ENCODE measurements at places on chromosomes 5 and 9.

GRCh38 chr5:145471026-145471425, 364.1 kb downstream of the PRELID2 start:
- DNase-seq = no peak

DNA sequence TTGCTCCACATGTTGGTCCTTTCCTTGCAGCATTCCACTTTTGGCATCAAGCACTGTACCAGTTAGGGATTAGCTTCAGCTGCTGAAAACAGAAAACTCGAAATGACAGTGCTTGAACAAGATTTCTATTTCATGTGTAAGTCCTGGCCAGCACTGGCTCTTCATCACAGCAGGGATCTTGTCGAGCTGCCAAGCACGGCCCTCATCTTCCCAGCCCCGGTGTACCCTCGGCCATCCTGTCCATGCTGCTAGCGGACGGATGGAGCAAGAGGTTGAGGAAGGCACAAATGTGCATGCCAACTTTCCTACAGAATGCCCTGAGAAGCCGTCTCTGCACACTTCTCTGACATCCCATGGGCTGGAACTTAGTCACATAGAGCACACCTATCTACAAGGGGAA, 130.6 kb downstream of the TENT4A start:
- DNase-seq = no peak

- DNase-seq = no peak
Measured at GRCh38 chr9:112887381-112887780, 3.3 kb downstream of the SLC46A2 start.

DNA sequence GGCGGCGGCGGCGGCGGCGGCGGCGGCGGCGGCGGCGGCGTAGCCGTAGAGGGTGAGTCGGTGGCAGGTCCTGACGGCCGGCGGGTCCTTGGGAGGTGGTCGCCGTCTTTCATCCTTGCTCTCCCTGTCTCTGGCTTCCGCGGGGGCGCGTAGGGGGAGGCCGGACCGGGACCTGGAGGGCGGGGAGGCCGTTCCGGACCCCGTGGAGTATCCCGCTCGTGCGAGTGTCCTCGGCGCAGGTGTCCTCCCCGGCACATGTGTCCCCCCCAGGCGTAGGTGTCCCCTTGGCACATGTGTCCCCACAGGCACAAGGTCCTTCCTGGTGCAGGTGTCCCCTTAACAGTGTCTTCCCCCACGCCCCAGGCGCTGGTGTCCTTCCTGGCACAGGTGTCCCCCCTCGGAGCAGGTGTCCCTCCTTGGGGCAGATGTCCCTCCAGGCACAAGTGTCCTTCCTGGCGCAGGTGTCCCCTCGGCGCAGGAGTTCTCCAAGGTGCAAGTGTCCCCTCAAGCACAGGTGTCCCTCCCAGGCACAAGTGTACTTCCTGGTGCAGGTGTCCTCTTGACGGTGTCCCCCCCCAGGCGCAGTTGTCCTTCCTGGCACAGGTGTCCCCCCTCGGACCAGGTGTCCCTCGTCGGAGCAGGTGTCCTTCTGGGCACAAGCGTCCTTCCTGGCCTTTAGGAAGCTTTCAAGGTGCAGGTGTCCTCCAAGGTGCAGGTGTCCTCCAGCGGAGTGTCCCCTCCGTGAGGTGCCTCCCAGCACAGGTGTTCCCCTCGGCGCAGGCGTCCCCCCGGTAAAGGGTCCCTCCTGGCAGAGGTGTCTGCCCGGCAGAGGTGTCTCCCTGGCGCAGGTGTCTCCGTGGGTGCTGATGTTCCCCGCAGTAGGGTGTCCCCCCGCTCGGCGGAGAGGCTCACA, 519 bp downstream of the EXOC3 start:
- DNase-seq = no peak

DNA sequence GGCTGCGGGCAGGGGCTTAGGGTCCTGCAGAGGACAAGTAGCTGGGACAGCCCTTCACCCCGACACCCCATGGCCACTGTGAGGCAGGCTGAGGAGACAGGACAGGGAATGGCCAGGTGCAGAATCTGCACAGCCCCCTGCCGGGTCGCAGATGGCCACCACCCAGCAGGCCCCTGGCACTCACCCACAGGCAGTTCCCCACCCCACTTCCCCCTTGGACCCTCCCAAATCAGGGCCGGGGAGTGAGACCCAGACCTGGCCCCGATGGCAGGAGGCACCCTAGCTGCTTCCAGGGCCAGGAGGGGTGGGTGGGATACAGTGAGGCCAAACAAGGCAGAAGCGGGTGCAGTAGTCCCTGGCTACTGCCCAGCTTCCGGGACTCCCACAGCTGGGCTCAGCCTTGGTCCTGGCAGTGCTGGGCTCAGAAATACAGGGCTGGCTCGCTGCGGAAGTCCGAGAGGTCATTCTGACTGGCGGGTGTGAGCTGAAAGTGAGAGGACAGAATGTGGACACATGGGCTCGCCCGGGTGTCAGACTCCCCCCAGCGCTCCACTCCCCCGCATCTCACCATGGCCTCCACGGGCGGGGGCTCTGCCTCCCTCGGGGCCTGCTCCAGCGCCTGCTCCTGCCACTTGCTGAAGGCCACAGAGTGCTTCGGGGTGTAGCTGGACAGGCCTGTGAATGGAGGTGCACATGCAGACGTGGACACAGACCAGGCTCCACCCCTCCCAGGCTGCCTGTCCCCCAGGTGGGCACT, 3.4 kb downstream of the SSNA1 start:
- no peak for DNase-seq

DNA sequence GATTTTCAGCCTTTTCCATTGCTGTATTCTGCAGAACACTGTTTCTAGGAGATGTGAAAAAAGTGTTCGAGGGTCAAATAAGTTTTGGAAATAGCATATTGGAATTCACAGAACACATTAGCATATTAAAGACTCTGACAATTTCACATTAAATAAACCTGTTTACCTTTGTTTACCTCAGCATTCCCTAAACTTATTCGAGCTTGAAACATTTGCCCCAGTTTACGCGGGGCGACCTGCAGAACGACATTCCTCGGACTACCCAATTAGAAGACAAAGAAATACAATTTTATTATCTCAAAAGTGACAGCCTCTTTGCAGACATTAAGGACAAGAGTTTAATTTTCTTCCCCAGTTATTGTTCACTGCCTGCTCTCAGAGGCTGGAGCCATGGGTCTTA, 110.3 kb upstream of the NFIB start:
- DNase-seq = no peak

- no peak for DNase-seq
Measured at GRCh38 chr9:93620881-93621820, 44.8 kb downstream of the PHF2 start.

- no peak for DNase-seq
Measured at GRCh38 chr5:71714911-71715310, 4.2 kb upstream of the CARTPT start.

- DNase-seq = peak; percentile 35
Measured at GRCh38 chr9:127862075-127863011, 7.9 kb upstream of the ENG start.

DNA sequence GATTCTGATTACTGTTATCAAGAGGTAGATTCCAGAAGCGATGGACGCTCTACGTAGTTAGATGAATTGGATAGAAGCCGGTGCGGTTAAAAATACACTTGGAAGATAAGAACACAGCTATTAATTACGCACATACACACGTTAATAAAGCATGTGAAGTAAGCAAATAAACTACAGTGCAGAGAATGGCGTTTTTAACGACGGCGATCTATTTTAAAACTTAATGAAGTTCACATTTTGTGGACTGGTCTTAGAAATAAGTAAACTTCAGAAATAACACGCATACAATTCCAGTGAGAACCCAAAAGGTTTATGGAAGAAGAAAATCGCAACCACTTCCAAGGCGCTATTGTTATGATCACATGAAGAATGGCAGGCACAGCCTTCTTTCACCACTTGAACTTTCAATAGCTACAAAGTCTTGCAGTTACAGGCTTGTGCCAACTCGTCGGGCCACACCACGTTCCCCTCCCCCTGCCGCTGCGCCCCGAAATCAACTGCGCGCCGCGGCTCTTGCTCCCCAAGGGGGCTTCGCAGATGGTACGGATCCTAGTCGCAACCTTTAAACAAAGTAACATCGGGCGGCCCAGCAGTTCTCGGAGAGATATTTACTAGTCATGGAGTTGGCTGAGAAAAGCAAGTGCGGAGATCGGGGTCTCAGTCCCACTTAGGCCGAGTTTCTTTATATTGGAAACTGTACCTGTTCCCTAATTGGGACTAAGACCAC, 866 bp upstream of the SEMA6A start:
- DNase-seq = no peak

DNA sequence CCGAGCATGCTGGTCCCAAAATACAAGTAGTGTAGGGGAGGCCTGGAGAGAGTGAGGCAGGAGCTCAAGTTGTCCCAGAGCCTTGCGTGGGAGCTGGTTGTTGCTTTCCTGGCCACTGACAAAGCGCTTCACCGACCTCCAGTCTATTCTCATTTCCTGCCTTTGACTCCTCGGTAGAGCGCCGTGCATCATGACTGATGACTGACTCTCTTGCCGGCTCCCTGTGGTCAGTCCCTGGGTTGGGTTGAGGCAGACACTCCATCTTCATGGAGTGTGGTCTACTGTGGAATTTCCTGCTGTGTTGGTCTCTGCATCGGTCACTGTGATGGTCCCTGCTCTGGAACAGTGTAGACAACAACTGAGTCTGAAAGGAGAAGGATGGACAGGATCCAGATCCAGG, 175.1 kb upstream of the S1PR3 start:
- DNase-seq = no peak

DNA sequence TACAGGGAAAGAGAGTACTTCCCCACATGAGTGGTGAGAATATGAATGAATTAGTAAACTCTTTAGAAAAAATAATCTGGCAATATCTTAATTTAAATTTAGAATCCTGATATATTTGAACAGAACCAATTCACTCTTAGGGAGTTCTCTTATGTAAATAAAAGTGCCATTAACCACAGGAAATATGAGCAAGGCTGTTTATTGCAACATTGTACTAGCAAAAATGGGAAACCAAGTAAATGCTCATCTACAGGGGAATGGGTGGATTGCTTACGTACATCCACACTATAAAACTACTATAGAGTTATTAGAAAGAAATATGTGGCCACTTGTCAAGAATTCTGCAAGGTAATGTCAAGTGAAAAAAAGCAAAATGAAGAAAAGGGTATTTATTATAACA, 274.5 kb downstream of the TLE1 start:
- no peak for DNase-seq

GRCh38 chr9:112194969-112195431, 19.9 kb upstream of the SUSD1 start:
- no peak for DNase-seq

GRCh38 chr5:91139572-91140200, 243.4 kb downstream of the ARRDC3 start:
- no peak for DNase-seq

DNA sequence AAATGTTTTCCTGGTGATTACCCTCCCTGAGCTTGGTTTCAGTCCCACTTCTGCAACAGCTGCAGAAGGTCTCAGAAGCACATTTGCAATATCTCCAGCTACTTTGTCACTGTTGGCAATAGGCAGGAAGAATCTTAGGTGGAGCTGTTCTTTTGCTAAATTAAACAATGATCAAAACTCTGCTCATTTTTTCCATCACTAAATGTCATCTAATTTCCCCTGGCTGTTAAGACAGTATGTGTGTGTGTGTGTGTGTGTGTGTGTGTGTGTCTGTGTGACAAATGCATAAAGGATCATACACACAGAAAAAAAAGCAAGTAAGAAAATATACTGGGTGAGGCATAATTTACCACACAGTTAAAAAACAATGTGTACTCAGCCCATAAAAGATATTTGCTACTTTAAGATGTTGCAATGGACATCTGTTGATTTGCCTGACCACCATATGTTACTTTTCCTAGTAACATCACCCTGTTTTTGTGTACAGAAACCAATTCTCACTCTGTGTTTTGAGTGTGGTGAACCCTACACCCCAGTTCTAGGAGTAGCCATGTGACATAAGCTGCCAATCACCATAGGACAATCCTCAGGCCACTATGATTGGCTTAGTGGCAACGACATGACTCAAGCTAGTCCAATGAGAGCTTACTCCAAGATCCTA, 572.6 kb upstream of the CLINT1 start:
- no peak for DNase-seq

DNA sequence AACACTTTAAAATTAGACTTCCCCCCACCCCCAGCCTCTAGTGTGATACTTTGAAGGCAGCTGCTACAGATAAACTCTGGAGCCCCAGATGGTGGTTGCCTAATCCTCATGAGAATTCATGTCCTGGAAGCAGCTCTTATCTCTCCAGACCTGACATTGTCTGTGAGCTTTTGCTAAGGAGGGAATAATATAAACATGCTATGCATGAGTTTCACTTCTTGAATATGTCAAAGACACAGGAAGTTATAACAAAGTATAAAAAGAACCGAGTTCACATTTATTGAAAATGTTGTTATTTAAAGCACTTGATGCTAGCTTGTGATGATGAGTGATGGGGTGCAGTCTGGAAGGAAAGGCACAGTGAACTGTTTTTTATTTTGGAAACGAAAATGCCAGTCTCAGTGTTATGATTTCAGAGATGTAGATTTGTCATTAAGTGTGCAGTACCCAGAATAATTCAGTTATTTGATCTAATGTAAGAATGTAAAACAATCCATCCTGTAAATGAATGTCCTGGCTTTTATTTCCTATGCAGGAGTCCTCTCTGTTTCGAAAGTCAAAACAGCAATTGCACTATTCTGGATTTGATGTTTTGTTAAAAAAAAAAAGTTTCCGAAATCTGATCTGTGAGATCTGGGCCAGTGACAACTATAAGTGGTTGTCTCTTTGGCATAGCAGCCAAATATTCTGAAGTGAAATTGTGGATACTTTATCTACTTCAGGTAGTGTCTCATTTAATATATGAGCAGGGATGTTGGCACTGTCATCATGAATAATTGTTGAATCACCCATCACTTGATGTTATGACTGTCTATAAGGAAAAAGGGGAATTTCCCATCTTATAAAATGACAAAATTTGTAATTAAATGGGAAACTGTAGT, 77.0 kb downstream of the ZCCHC7 start:
- DNase-seq = no peak

- no peak for DNase-seq
Measured at GRCh38 chr9:84679571-84679970, 10.0 kb downstream of the NTRK2 start.

DNA sequence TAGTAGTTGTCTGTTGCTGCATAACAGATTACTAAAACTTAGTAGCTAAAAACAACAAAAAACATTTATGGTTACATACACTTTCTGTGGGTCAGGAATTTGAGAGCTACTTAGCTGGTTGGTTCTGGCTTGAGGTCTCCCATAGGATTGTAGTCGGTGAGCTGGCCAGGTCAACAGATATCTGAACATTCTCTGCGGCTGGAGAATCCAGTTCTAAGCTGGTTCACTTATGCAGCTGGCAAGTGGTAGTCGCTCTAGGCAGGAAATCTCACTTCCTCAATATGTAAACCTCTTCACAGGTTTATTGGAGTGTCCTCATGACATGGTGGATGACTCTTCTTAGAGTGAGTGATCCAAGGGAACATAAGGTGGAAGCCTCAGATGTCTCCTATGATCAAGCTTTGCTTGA, 65.7 kb upstream of the TNFAIP8 start:
- no peak for DNase-seq
